ENCODE measurements at places on chromosomes 6 and 20.

DNA sequence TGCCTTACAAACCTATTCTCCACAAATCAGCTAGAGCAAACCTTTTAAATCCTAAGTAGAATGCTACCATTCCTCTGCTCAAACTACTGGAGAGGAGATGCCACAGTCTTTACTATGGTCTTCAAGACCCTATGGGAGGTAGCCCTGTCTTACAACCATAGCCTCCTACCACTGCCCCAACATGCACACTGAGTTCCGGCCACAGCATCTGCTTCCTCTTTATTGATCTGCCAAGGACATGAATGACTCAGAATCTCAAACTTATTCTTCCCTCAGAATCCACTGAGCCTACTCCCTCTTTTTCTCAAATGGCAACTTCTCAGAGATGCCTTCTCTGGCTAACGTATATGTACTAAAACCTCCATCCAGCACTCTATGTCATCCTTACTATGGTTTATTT lies 12.2 kb upstream of the ANKEF1 start:
- no peak for DNase-seq

DNA sequence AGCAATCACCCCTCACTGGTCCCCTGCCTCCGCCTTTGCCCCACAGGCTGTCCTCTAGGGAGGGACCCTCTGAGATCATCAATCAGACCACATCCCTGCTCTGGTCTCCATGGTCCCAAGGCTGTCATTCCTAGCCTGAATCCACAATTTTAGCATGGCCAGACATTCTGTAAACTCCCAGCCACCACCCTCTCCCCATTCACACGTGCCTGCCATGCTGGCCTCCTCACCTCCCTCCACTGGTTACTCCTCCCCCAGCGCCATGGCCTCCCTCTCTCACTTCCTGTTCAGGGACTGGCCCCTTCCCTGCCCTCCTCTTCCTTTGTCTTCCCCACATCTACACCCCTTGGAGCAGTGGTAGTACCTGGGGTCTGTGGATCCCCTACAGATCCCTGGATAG lies 150.7 kb upstream of the MLN start:
- no peak for DNase-seq

GRCh38 chr6:11315743-11316437 lies 83.4 kb upstream of the NEDD9 start:
- no peak for DNase-seq

GRCh38 chr20:46078954-46079353 lies 10.8 kb downstream of the NCOA5 start:
- DNase-seq: no peak

- DNase-seq: no peak
Measured at GRCh38 chr6:7646394-7646793, 56.4 kb downstream of the SNRNP48 start.

DNA sequence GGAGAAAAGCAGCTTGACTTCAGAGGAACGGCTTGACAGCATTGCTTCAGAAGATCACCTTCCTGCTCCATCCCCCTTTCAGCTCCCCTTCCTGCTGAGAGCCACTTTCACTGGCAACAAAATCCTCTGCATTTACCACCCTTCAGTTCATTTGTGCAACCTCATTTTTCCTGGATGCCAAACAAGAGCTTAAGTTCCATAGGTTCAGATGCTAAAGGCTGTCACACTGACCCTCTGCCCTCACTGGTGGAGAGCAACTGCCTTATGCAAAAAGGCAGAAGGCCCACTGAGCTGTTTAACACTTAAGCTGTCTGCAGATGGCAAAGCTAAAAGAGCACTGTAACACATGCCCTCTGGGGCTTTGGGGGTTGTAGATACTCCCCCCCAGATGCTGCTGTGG lies 131.2 kb upstream of the SPACA1 start:
- DNase-seq: no peak

GRCh38 chr20:51542033-51542570 lies 417 bp downstream of the NFATC2 start:
- no peak for DNase-seq

DNA sequence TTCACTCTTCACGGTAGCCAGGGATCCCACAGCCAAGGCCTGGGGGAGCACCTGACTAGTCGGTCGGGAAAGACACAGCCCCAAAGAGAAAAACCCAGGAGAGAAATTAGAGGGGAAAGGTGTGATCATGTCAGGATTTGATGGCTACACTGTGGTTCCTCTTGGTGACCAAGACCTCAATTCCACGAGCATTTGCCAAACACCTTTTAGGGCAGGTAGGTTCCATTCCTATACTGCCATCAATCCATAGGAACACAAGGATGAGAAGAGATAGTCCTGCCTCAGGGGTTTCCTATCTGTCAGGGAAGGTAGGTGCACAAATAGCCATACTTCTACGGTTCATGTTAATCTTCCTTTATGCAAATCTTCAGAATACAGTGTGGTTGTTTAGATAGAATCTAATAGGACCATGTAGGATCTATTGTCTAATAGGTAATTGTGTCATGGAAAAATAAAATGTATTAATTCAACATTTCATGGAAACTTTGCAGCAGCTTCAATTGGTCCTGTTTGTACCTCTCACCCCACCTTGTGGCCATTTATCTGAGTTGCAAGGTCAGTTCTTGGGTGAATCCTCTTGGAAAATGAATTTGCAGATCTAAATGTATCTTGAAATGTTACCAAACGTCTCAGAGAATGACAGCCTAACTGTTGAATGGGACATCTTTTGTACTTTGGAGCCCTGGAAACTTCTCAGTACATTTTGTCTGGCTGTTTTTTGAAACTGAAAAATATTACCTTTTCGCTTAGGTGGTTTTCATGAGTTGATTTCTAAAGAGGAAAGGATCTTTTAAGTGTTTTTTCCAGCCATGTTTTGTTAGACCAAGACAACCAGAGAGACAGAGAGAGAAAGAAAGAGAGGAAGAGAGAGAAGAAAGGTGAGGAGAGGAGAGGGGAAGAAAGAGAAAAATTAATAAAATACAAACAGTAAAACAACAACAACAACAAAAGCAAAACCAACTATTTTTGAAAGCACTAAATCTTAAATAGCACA lies 33.7 kb upstream of the IYD start:
- no peak for DNase-seq

- no peak for DNase-seq
Measured at GRCh38 chr6:124355146-124355545, 551.5 kb downstream of the NKAIN2 start.

DNA sequence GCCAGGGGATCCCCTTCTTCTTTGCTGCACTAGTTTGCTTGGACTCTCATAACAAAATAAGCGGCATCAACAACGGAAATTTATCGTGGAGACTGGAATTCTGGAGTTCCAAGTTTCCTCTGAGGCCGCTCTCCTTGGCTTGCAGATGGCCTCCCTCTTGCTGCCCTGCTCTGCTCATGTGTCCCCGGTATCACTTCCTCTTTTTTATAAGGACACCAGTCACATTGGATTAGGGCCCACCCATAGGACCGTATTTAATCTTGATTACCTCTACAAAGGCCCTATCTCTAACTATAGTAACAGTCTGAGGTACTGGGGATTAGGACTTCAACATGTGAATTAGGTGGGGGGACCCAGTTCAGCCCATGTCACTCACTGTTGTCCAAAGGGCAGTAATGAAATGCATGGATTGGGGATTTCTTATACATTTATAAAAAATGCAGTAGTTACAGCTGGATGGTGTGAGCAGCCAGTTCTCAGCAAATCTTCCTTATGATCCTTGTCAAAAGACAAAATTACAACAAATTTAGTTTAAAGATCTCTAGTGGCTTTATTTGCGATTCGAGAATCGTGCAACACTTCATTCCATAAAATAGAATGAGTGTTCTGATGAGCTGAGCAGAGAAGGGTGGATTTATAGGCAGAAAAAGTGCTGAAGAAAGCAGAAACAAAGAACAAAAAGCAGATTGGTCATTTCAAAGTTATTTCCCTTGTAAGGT lies 59.3 kb upstream of the AKAP12 start:
- no peak for DNase-seq

Data from activated naive CD4-positive, alpha-beta T cell (primary cell).